ENCODE measurements at places on chromosomes 7 and 10.

GRCh38 chr10:94186722-94187121 lies 176.0 kb downstream of the NOC3L start:
- H3K36me3 ChIP-seq, result no peaks in the 10 kb centered on the region
- H3K4me3 ChIP-seq, result no peak overlapping the region
- H3K27ac ChIP-seq, result no peak overlapping the region
- H3K27me3 ChIP-seq, result no peaks in the 10 kb centered on the region
- H3K4me1 ChIP-seq, result no peaks in the 10 kb centered on the region
- DNase-seq, result no peak

DNA sequence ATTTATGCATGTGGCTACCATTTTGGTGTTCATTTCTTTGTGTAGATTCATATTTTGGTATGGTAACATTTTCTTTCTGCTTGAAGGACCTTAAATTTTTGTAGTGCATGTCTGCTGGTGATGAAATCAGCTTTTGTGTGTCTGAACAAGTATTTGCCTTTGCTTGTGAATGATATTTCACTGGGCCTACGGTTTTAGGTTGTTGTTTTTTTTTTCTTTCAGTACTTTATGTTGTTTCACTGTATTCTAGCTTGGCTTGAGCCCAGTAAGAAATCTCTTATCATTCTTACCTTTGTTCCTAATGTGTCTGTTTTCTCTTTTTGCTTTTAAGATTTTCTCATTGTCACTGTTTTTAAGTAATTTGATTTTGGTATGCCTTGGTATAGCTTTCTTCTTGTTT lies 31.9 kb downstream of the SAMD8 start:
- no peak overlapping the region for H3K4me3 ChIP-seq
- H3K36me3 ChIP-seq, result no peaks in the 10 kb centered on the region
- H3K27me3 ChIP-seq, result no peaks in the 10 kb centered on the region
- peaks cover 12% of the 10 kb centered on the region for H3K4me1 ChIP-seq
- DNase-seq, result no peak

DNA sequence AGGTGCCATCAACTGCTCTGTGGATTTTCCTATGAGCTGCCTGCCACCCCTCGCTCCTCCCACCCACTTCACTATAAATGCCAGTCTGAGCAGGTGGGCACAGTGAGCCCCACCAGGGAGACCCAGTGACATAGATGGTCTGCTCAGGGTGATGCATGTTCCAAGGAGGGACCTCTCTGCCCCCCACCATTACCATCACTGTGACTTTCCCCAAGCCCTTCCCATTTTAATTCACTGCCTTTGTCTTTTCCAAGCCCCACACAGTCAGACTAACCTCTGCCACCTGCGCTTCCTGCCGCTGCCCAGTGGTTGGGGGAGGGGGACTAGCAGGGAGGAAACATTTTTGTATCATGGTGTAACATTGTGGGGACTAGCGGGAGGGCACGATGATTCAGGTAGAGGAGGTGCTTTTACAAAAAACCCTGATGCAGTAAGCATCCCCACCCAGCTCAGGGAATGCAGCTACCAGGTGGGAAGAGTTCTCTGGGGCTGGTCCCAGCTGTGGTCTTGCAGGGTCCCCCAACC lies 24.6 kb downstream of the PRSS2 start:
- H3K27ac ChIP-seq, result peak overlapping the region; percentile 98
- no peaks in the 10 kb centered on the region for H3K27me3 ChIP-seq
- DNase-seq, result peak; percentile 66
- peaks cover 30% of the 10 kb centered on the region for H3K4me1 ChIP-seq

- H3K36me3 ChIP-seq, result no peaks in the 10 kb centered on the region
- H3K27me3 ChIP-seq, result no peaks in the 10 kb centered on the region
- no peaks in the 10 kb centered on the region for H3K4me1 ChIP-seq
- no peak overlapping the region for H3K27ac ChIP-seq
- DNase-seq, result no peak
- no peak overlapping the region for H3K4me3 ChIP-seq
Observed at GRCh38 chr10:63977329-63977923, 456.2 kb downstream of the REEP3 start.

DNA sequence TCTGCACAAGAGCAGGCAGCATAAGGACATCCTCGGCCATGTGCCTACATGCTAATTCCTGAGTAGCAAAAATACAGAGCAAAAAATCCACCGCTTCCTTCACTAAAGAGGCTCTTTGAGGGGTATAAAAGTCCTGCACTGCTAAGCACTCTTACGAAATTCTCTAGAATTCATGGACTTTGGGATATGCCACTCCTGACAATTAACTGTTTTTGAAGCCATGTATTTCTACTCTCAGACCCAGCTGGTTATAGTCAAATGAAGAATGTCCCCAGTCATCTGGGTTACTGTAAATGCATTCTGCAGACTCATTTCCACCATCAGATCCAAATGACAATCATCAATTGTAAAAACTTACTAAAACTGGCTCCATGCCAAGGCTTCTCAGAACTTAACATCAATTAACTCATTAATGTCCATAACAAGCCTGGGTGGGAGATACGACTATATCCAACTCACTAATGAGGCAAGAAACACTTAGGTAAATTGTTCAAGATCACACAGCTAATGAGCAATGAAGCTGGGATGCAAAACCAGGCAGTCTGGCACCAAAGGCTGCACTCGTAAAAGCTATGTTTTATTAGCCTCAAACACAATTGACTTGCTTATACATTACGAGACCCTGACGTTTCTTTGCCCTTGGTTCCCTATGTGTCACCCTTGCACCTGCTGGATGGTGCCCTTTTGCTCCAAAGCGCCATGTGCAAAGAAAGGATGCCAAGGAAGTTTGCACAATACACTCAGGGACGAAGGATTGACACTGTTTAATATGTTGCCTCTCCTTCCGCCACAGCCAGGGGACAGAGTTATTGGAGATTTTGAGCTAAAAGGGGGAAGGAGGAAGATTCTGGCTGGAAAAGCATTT lies 250.4 kb downstream of the ELMO1 start:
- no peak overlapping the region for H3K4me3 ChIP-seq
- no peaks in the 10 kb centered on the region for H3K27me3 ChIP-seq
- no peak overlapping the region for H3K27ac ChIP-seq
- H3K4me1 ChIP-seq, result no peaks in the 10 kb centered on the region
- H3K36me3 ChIP-seq, result peaks cover 7% of the 10 kb centered on the region

DNA sequence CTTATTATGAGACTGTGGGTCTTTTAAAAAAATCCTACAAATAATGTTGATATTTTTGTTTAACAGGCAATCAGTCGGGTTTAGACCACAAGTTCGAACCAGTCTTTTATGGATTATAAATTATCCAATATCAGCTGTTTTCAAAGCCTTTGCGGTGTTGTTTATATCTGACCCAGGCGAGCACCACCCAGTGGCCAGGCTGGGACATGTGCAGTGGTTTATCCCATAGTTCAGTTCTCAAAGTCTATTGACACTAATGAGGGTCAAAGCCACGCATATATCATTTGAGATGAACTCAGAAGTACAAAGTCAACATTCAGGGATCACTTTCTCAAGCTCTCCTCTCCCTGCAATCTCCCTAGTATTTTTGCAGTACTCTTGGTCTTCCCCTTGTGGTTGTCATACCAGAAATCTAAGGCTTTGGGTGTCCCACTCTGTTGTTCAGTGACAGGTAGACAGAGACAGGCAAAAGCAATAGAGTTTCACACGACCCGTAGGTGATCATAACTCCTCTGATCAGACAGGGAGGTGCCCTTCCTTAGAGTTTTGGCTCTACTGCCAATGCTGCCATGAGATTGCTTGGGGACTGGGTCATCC lies 117.4 kb upstream of the POM121L12 start:
- no peak for DNase-seq
- no peak overlapping the region for H3K27ac ChIP-seq
- no peak overlapping the region for H3K4me3 ChIP-seq
- no peaks in the 10 kb centered on the region for H3K36me3 ChIP-seq
- no peaks in the 10 kb centered on the region for H3K4me1 ChIP-seq

DNA sequence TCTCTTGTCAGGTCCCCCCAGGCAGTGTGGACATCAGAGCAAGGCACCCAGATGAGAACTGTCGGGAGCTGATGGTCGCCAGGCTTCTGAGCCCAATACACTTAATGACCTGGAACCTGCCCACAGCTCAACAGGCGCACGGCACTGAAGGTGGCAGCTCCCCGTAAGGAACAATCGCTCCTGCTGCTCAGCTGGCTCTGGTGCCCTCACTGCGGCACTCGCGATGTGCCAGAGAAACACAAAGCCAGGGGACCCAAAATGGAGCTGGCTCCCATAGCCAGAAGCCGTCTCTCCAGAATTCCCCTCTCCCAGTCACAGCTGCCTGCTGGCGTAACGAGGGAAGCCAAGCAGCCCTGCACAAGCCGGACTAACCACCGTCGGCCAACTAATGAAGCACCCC lies 6.3 kb downstream of the CALN1 start:
- DNase-seq, result no peak
- no peaks in the 10 kb centered on the region for H3K36me3 ChIP-seq
- H3K27ac ChIP-seq, result no peak overlapping the region
- no peaks in the 10 kb centered on the region for H3K27me3 ChIP-seq
